ENCODE measurements at places on chromosomes 11 and 22.

DNA sequence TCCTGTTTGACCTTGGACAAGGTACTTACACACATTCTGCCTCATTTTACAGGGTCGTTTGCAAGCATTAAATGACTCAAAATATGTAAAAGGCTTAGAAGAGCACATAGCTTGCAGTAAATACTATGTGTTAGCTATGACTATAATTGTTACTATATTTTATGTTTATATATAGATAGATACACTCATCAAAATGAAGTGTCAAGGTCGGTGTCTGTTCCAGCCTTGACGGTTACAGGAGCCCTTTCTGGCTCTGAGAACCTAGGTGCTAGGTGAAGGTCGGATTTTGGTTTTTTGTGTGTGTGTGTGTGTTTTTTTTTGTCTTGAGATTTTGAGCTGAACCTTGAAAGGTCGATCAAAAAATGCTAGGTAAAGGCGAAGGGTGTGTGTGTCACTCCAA, 24.5 kb upstream of the LIMK2 start:
- DNase-seq = no peak

DNA sequence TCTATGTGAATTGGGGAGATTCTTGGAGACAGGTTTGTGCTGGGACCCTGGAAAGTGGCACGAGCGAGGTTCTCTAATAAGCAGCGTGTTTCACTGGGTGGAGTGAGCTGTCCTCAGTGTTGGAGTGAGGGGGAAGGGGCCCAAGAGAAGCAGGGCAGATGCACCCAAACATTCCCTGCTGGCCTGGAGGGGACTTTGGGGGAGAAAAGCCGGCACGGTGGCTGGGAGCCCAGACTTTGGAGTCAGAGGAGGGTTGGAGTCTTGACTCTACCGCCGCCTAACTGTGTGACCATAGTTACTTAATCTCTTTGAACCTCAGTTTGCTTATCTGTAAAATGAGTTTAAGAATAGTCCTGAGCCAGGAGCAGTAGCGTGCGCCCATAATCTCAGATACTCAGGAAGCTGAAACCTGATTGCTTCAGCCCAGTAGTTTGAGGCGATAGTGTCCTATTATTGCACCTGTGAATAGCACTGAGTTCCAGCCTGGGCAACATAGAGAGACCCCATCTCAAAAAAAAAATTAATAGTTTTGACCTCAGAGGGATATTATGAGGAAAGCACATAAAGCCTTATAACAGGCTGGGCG, 614 bp downstream of the NR1H3 start:
- no peak for DNase-seq

DNA sequence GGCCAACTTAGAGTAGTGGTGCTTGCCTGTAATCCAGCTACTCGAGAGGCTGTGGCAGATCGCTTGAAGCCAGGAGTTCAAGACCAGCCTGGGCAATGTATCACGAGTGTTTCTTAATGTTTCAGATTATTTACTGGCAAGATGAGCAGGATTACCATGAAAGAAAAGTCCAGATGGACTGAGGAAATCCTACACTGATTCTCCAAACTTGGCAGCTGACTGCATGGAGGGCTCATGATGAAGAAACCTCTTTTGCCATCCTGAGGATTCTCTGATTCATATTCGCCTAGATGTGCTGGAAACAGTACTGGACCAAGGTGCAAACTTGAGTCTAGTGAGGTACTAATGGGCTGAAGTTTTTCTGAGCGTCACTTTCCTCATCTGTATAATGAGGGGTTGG, 2.8 kb upstream of the SIDT2 start:
- DNase-seq = no peak

DNA sequence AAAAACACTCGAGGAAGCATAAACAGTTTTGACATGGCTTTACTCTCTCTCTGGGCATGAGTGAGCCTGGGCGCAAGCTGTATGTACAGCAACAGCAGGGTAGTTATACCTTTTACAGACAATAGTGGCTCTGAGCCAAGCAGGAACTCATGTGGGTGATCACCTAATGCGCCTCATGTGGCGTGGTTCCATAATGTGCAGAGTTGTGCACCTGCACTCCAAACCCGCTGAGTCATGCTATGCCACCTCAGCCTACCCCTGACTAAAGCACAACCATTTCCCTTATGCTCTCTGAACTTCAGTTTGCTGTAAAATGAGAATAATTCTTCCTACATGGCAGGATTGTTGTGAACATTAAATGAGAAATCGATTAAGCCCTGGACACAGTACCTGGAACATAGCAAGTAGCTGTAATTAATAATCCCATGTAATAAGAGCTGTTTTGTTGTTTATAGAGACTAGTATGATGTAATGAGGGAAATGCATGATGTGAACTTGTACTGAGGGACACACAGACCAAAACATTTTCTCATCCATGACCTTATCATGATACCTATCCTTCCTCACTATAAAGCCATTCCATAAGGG, 71.6 kb downstream of the CCDC34 start:
- DNase-seq = peak; percentile 22

GRCh38 chr11:9016916-9017642, 13.3 kb upstream of the NRIP3 start:
- no peak for DNase-seq

- DNase-seq = no peak
Measured at GRCh38 chr11:111148953-111149352, 96.6 kb upstream of the POU2AF2 start.

DNA sequence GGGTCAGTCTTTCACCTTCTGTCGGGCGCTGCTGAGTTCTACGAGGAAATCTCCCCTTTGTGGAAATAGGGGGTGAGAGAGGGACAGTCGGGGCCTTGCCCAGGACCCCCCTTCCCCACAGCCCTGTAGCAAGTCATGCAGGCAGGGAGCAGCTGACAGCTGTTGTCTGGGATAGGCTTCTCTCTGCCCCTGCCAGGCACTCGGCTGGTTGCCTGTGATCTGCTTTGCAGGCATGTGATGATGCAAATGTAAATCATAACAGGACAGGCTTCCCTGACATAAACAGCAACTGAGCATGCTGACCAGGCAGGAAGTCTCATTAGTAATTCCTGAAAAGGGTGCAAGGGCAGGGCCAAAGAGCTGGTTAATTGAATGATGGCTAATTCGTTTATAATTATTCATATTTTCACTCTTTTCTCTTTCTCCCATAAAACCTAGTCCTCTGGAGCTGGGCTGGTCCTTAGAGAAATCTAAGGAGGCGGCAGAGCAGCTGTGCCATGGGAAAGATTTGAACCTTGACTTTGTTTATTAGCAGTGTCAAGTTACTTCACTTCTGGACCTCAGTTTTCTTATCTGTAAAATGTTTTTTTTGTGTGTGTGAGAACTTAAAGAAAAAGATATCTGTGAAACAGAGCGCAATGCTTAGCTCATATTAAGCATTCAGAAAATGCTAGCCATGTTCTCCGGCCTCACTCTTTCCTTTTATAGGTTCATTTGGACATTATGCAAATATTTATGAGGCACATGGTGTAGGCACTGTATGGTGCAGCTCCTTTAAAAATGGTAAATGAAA, 129.7 kb downstream of the LDLRAD3 start:
- DNase-seq = peak; percentile 3

DNA sequence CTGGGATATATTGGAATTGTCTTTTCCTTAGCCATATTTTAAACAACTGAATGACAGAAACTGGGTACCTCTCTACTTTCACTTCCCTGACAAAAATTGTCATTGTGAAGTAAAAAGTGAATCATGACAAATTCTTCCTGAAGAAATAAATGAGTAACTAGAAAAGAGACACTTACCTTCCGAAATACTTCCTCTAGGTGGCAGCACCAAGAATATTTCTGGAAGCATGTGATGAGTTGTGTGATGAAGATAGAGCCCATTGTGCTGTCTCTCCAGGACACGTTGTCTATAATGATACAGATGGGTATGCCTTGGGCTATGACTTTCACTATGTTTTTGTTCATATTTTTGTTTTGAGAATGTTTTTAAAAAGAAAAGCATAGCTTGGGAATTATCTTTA, 21.5 kb downstream of the CASP4 start:
- peak; percentile 87 for DNase-seq

DNA sequence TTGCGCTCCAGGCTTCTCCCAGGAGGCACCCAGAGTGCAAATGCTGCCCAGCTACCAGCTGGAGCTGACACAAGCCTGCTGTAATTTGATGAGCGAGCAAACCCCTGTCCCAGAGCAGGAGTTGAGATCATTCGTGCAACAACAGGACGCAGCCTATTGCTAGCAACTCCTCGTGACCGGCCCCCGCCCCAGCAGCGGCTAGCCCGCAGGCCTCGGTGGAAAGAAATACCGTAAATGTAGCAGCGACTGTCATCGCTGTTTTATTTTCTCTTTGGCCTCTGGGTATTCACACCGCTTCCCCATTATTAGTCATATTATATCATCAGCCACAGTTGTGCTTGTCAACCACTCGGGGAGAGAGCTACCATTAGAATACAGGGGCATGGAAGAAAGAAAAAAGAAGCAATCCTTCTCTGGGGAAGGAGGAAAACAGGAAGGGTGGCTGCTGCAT, 59.2 kb upstream of the ATXN10 start:
- peak; percentile 75 for DNase-seq

DNA sequence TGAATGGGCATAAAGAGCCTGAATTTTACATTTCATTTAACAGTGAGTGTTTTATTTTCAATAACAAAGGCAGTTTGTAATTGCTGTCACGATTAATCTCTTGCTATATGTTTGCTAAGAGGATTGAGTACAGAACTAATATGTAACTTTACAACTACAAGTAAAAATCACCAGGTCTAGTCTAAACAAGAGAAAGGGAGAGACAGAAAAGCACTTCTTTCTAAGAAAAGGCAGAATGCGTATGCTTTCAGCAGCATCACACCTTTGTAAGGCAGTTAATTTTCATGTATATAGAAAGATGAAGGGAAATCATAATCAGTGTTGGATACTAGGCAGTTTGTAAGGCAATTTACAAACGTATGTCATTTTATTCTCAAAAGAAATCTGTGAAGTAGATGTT, 169.8 kb downstream of the NELL1 start:
- DNase-seq = no peak

- DNase-seq = no peak
Measured at GRCh38 chr11:30131535-30131934, 99.3 kb upstream of the FSHB start.

- no peak for DNase-seq
Measured at GRCh38 chr11:44623731-44624491, 58.4 kb downstream of the CD82 start.

DNA sequence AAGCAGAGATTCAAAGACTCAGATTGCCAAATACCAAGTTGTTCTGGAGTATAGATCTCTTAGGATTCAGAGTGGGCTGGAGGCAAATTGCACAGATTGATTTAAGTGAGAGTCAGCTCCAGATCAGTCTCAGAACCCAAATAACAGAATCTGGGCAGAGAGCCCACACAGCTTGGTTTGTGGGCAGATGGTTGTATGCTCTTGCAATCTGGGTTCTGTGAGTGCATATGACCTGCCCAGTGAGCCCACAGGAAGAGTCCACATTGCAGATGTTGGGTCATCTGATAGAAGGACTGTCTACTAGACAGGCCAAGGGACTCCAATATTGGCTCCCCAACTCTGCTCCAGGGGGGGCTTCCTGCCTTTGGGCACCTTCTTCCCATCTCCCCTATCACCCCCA, 65.9 kb downstream of the ADAMTS15 start:
- peak; percentile 32 for DNase-seq

DNA sequence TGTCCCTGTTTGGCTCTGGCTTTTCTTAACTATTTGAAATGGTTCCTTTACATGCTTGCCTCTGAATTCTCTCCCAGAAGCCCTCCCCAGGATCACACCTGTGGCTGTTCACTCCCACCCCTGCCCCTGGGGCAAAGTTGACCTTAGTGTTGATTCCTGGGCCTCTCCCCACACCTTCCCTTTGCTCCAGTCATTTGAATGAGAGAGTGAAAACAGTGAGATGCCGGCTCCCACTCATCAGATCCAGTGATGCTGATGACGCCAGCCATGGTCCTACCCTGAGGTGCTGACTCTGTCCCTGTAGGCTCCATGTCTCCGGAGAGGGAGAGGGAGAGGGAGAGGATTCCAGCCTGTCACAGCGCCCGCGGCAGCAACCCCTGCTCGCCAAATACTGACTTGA, 40.7 kb downstream of the LRP5 start:
- DNase-seq = peak; percentile 19

- DNase-seq = no peak
Measured at GRCh38 chr11:13229136-13229535, 48.5 kb upstream of the BMAL1 start.

- peak; percentile 76 for DNase-seq
Measured at GRCh38 chr11:121321614-121322243, 29.2 kb downstream of the SC5D start.

DNA sequence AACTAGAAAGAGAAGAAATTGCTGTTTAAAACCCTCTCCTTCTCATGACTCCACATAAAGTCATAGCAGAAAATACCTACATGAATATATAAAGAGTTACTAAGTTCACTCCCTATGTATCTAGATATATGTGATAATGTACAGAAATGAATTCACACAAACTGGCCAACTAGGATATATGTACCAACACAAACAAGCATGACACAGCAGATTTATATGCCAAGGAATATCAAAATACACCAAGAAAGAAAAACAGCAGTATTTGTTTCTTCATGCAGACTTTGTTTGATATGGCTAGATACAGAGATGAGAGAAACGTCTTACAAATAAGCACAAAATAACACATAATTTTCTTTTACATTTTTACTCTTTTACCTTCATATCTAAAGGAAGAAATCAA, 1.8 kb downstream of the OR51G1 start:
- DNase-seq = no peak

DNA sequence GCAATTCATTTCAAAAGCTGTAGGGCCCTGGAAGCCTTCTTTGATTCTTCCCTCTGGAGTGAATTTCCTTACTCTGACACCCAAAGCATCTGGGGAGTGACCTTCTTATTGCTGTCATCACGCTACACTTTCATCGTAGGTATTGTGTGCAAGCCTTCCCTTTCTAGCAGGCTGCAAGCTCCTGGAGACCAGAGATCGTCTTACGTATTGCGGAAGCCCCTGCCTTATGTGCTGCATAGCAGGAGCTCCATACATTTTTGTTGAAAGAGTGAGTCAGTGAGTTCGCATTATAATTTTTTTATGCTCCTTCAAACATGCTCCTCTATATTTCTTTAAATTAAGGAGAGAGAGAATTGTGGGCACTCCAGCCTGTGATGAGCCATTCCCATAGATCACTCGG, 21.2 kb upstream of the TMEM218 start:
- peak; percentile 15 for DNase-seq

GRCh38 chr11:69078930-69079605, 30.3 kb downstream of the TPCN2 start:
- no peak for DNase-seq

GRCh38 chr22:38165922-38166593, 15.6 kb downstream of the PLA2G6 start:
- DNase-seq = peak; percentile 15

GRCh38 chr11:46520971-46521745, 72.7 kb downstream of the AMBRA1 start:
- DNase-seq = peak; percentile 65

Data from PC-3 (cell line).